ENCODE measurements at places on chromosomes 1 and 21.

DNA sequence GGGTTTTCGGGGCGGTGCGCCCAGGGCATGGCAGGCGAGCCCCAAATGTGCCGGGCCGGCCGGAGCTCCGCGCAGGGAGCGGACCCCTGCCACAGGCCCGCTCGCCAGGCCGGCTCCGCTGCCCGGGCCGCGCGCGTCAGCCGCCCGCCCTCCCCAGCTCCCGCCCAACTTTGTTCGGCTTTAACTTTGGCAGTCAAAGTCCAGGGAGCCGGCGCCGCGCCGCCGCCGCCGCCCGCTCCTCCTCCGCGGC, 488 bp downstream of the SLC35D1 start:
- DNase-seq, result no peak

DNA sequence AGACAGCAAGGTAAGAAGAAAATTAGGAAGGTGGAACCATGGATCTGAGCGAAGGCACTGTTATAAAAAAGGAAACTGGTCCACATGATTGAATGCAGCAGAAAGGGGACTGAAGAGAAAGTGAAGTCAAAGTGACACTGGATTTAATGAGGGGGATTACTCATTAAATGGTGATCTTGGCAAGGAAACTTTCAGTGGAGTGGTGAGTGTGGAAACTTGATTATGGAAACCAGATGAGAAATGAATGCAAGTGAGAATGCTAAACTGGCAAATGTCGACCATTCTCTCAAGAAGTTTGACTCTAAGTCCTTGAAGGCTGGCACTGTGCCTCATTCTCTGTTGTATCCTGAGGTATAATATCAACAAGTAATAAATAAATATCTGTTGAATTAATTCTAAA, 23.3 kb downstream of the COLGALT2 start:
- no peak for DNase-seq

- DNase-seq, result no peak
Observed at GRCh38 chr1:62295921-62296491, 23.2 kb downstream of the KANK4 start.

GRCh38 chr1:40588586-40588985, 57.1 kb downstream of the ZNF684 start:
- no peak for DNase-seq

Data from stimulated activated CD8-positive, alpha-beta memory T cell treated with anti-CD3 and anti-CD28 coated beads, Interleukin-7, amount 100 ng/mL, for 1 hour (primary cell).